Activated T-cell treated with anti-CD3 and anti-CD28 coated beads, Interleukin-2, amount 50 U/mL, for 24 hours (primary cell): ENCODE measurements at places on chromosomes 2 and 18.

DNA sequence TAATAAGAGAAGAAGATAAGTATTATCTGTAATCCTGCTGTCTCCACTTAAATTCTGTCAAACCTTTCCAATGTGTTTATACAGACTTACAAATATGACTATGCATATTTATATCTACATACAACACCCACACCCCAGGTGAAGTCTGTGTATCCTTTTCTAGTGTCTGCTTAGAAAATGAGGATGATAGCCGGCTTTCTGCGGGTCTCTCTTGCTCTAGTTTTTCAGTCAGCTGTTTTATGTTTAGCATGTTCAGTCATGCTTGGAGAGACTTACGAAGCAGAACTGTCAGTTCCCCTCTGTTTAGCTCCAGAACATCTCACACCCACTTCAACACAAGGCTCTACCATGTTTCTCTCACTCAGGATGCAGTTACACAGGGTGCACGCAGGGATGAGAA lies 137.3 kb upstream of the NFATC1 start:
- H3K36me3 ChIP-seq = peaks cover 60% of the 10 kb centered on the region
- H3K27ac ChIP-seq = no peak overlapping the region
- no peaks in the 10 kb centered on the region for H3K27me3 ChIP-seq
- H3K4me3 ChIP-seq = no peak overlapping the region
- no peaks in the 10 kb centered on the region for H3K4me1 ChIP-seq

DNA sequence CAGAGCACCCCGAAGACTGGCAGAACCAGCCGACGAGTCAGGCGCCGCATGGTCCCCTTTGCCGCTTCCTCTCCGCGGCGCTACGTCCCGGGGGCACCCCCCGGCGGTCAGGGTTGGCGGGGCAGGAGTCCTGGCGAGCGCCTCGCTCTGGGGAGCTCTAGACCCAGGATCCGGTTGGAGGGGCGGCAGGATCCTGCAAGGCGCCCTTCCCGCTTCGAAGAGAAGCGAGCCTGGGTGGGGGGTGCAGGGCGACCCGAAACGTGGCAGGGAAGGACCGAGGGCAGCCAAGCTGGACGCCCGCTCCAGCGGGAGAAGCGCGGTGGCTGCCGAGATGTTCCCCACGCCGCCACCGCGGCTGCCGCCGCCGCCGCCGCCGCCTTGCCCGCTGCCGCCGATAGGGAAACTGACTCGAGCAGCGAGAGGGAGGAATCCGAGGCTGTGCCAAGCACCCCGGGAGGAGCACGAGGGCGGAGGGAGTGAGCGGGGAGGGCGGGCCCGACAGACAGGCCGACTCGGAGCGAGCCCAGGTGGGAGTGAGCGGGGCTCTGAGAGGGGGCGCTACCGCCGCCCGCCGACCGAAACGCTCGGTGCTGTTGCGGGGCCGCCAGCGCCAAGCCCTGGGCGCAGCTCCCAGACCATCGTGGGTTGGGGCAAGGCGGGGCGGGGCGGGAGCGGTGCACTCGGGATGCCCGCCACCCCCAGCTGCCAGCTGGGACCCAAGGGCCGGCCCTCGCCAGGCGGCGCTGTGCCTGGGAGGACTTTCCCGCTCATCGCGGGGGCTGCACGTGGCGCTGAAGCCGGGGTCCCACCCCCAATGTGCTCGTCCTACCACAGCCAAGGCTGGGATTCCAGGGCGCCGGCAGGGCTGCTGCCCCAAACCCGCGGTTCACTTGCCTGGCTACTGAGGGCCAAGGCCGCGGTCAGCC lies at the start of gene GALNT14:
Gene GALNT14, minus strand, starts transcription at position 404 of the 926 bp plus-strand sequence. Its CDS starts 354 bp downstream, at position 50.
- H3K27ac ChIP-seq = no peak within 1 kb of the TSS
- peak; percentile 70 for DNase-seq
- H3K4me1 ChIP-seq = peaks cover 10% of the 10 kb centered on the region
- H3K27me3 ChIP-seq = peaks cover 72% of the 10 kb centered on the region
- peak within 1 kb of the TSS; percentile 73 for H3K4me3 ChIP-seq
- no peaks in the 10 kb centered on the region for H3K36me3 ChIP-seq

DNA sequence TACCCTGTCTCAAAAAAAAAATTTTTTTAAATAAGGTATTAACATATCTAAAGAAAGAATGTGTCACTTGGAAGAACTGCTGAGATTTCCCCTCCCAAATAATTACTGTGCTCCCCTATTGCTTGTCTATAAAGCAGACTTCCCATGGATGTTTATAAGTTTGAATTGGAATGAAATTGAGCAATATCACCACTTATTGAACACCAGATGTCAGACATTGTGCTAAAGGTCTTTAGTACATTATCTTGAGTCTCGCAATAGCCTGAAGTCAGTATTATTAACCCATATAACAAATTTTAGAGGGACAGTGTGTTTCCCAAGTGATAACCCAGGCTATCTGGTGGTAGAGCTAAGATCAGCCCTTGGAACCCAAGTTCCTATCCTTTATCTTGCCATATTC lies 102.9 kb upstream of the MSH2 start:
- peaks cover 11% of the 10 kb centered on the region for H3K4me1 ChIP-seq
- DNase-seq = no peak
- H3K36me3 ChIP-seq = no peaks in the 10 kb centered on the region
- peaks cover 10% of the 10 kb centered on the region for H3K27me3 ChIP-seq
- no peak overlapping the region for H3K27ac ChIP-seq

DNA sequence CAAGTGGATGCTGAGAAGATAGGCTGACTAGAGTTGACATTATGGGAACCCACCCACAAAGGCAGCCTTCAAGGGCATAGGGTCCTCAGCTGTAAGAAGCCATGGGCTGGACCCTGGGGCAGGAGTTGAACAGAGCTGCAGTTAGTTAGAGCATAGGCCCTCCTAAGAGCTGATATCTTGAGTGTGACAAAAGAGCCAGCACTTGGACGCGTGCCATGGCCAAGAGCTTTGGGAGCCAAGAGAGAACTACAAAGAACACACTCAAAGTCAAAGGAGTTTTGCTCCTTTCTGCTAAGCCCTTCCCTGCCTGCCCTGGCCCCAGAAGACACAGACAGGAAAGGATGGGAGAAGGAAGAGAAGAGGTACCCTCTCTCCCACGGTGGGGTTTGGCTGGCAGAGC lies 29.9 kb upstream of the AGAP1 start:
- H3K4me3 ChIP-seq = no peak overlapping the region
- no peak overlapping the region for H3K27ac ChIP-seq
- no peaks in the 10 kb centered on the region for H3K36me3 ChIP-seq

GRCh38 chr2:100898035-100898665 lies 78.2 kb downstream of the NPAS2 start:
- H3K36me3 ChIP-seq = peaks cover 3% of the 10 kb centered on the region
- no peak overlapping the region for H3K4me3 ChIP-seq
- DNase-seq = no peak
- no peaks in the 10 kb centered on the region for H3K27me3 ChIP-seq
- peaks cover 3% of the 10 kb centered on the region for H3K4me1 ChIP-seq
- no peak overlapping the region for H3K27ac ChIP-seq

- no peaks in the 10 kb centered on the region for H3K4me1 ChIP-seq
- no peaks in the 10 kb centered on the region for H3K27me3 ChIP-seq
- H3K4me3 ChIP-seq = no peak overlapping the region
- DNase-seq = no peak
- H3K36me3 ChIP-seq = no peaks in the 10 kb centered on the region
These were observed 498.9 kb upstream of the NETO1 start for GRCh38 chr18:73366713-73367112.

GRCh38 chr2:72719416-72719815 lies 106.4 kb downstream of the EXOC6B start:
- DNase-seq = no peak
- peaks cover 25% of the 10 kb centered on the region for H3K36me3 ChIP-seq
- no peaks in the 10 kb centered on the region for H3K27me3 ChIP-seq
- no peaks in the 10 kb centered on the region for H3K4me1 ChIP-seq

- no peak overlapping the region for H3K4me3 ChIP-seq
- no peak for DNase-seq
- H3K4me1 ChIP-seq = peaks cover 18% of the 10 kb centered on the region
- no peaks in the 10 kb centered on the region for H3K27me3 ChIP-seq
These were observed 266.9 kb downstream of the TWIST2 start for GRCh38 chr2:239114616-239115265.

GRCh38 chr2:171104379-171104778 lies 56.3 kb downstream of the TLK1 start:
- H3K4me1 ChIP-seq = peaks cover 60% of the 10 kb centered on the region
- H3K27me3 ChIP-seq = no peaks in the 10 kb centered on the region
- peak overlapping the region; percentile 60 for H3K27ac ChIP-seq
- peaks cover 76% of the 10 kb centered on the region for H3K36me3 ChIP-seq
